ENCODE measurements at places on chromosomes 1 and 21. TPM values are rescaled to one million over a fixed set of nuclear protein-coding genes. Genes with fewer than 3 reads are reported as not detected.

Gene SAMD11
- total RNA-seq = 10.2 TPM

Gene ABL2
- 14.1 TPM for total RNA-seq

Gene PRDM16
- 12.9 TPM for total RNA-seq

Gene HOOK1
- 0.67 TPM for total RNA-seq

Gene SERINC2
- total RNA-seq = 2.8 TPM

Gene UQCRHL
- 4.9 TPM for total RNA-seq

Gene SOX13
- total RNA-seq = 17.9 TPM

Gene DPH2
- 15.5 TPM for total RNA-seq

Gene MCOLN2
- 0.13 TPM for total RNA-seq

Gene RAVER2
- total RNA-seq = 12.2 TPM

Gene SLC2A5
- total RNA-seq = 1.5 TPM

Gene TESK2
- total RNA-seq = 1.0 TPM

Gene IFNGR2
- total RNA-seq = 37.0 TPM

Gene RPTN
- total RNA-seq = not detected

Gene C1orf53
- 7.4 TPM for total RNA-seq

Gene DNM3
- total RNA-seq = 2.4 TPM

Gene ADGRL2
- 33.3 TPM for total RNA-seq

Gene TMEM61
- not detected for total RNA-seq

Gene FCGR1A
- total RNA-seq = 8.1 TPM

Gene DTL
- 0.48 TPM for total RNA-seq

Gene OR2T35
- not detected for total RNA-seq

Gene PLEKHM2
- total RNA-seq = 93.1 TPM

Gene RGS4
- total RNA-seq = 10.7 TPM

Gene C4BPA
- total RNA-seq = not detected

Gene MARK1
- total RNA-seq = 22.0 TPM

Gene RNPC3
- total RNA-seq = 26.2 TPM

Gene DNTTIP2
- total RNA-seq = 41.8 TPM

Gene WNT2B
- total RNA-seq = 5.7 TPM

Gene DMRTB1
- not detected for total RNA-seq

Gene KRTCAP2
- total RNA-seq = 112 TPM

Gene CDC73
- total RNA-seq = 57.7 TPM

Gene CREB3L4
- 3.8 TPM for total RNA-seq

Gene LCE1A
- total RNA-seq = not detected

Gene RAB13
- 57.3 TPM for total RNA-seq

Gene LCE2A
- not detected for total RNA-seq

Gene DMRTA2
- 0.08 TPM for total RNA-seq

Gene PCAT6
- total RNA-seq = 1.7 TPM

Gene CD247
- 0.57 TPM for total RNA-seq

Gene OPRD1
- not detected for total RNA-seq

Gene IL19
- total RNA-seq = not detected

Gene OR10Z1
- not detected for total RNA-seq

Gene LYPD8
- total RNA-seq = not detected

Gene DDI2
- 23.7 TPM for total RNA-seq

Gene SHCBP1L
- total RNA-seq = not detected

Gene MAP7D1
- total RNA-seq = 262 TPM

Gene RGS13
- total RNA-seq = 0.27 TPM

Gene C1orf141
- total RNA-seq = not detected

Gene PBXIP1
- 49.1 TPM for total RNA-seq

Gene ETNK2
- 1.9 TPM for total RNA-seq

Gene ANGPTL3
- not detected for total RNA-seq

Gene VSIG8
- total RNA-seq = not detected

Gene AMY2B
- total RNA-seq = 31.1 TPM

Gene CLEC20A
- not detected for total RNA-seq

Gene CASZ1
- total RNA-seq = 82.0 TPM
